Naive thymus-derived CD8-positive, alpha-beta T cell (primary cell): ENCODE measurements at places on chromosomes 11 and 22. TPM values are rescaled to one million over a fixed set of nuclear protein-coding genes. Genes with fewer than 3 reads are reported as not detected.

TAF10 gene
- 107 TPM for total RNA-seq

DNA sequence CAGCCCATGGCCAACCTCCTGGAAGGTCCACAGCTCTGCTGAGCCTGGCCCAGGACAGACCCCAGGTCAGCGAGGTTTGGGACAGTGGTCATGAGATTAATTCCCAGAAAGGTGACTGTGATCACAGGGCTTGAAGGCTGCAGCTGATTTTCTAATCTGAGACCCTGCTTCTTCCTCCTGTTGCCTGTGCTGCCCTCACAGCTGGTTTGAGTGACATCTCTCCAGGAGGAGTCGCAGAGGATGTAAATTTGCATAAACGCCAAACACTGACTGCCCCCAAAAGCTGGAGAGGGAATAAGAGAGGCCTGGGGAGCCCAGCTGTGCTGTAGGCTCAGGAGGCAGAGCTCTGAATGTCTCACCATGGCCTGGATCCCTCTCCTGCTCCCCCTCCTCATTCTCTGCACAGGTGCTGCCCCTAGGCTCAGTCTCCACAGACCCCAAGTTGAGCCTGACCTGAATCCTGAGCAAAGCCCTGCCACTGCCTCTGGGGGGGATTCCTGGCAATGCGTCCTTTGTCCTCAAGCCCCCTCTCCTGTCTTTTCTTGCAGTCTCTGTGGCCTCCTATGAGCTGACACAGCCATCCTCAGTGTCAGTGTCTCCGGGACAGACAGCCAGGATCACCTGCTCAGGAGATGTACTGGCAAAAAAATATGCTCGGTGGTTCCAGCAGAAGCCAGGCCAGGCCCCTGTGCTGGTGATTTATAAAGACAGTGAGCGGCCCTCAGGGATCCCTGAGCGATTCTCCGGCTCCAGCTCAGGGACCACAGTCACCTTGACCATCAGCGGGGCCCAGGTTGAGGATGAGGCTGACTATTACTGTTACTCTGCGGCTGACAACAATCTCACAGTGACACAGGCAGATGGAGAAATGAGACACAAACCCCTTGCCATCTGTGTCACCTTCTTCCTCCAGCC, 23.8 kb downstream of the GGTLC2 start:
- DNase-seq, result no peak
- H3K36me3 ChIP-seq, result no peaks in the 10 kb centered on the region
- H3K27ac ChIP-seq, result no peak overlapping the region
- no peaks in the 10 kb centered on the region for H3K4me1 ChIP-seq

GRCh38 chr22:40137132-40137531, 40.6 kb upstream of the TNRC6B start:
- no peak overlapping the region for H3K27ac ChIP-seq
- peaks cover 21% of the 10 kb centered on the region for H3K4me1 ChIP-seq
- peaks cover 15% of the 10 kb centered on the region for H3K36me3 ChIP-seq

GRCh38 chr11:27464289-27464696, 8.3 kb downstream of the LGR4 start:
- no peaks in the 10 kb centered on the region for H3K36me3 ChIP-seq
- DNase-seq, result no peak

GRCh38 chr11:67628710-67629385, 889 bp downstream of the NUDT8 start:
- no peaks in the 10 kb centered on the region for H3K27me3 ChIP-seq
- no peaks in the 10 kb centered on the region for H3K36me3 ChIP-seq
- peaks cover 13% of the 10 kb centered on the region for H3K4me1 ChIP-seq
- H3K27ac ChIP-seq, result no peak overlapping the region
- DNase-seq, result no peak

GRCh38 chr11:15602785-15603567, 488.3 kb downstream of the INSC start:
- H3K36me3 ChIP-seq, result no peaks in the 10 kb centered on the region
- H3K4me3 ChIP-seq, result no peak overlapping the region
- H3K4me1 ChIP-seq, result no peaks in the 10 kb centered on the region
- no peak for DNase-seq
- H3K27me3 ChIP-seq, result peaks cover 13% of the 10 kb centered on the region

PRG2 gene
- total RNA-seq, result not detected

SLC16A8 gene
- not detected for total RNA-seq

DNA sequence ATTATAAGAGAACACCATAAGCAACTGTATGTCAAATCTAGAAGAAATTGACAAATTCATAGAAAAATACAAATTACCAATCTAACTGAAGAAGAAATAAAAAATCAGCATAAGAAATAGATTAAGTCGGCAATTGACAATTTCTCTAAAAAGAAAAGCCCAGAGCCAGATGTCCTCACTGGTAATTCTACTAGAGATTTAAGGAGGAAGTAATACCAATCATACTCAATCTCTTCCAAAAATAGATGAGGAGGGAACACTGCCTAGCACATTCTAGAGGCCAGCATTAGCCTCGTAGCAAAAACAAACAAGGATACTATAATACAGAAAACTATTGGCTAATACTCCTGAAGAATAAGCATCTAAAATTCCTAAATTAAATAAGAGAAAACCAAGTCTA, 40.4 kb upstream of the IGLL5 start:
- H3K36me3 ChIP-seq, result no peaks in the 10 kb centered on the region
- peaks cover 63% of the 10 kb centered on the region for H3K4me1 ChIP-seq
- DNase-seq, result no peak
- H3K4me3 ChIP-seq, result no peak overlapping the region
- H3K27me3 ChIP-seq, result no peaks in the 10 kb centered on the region

ART5 gene
- not detected for total RNA-seq
